ENCODE measurements at places on chromosomes 12 and 14.

GRCh38 chr14:86575141-86575540 lies 1045.2 kb downstream of the FLRT2 start:
- DNase-seq = no peak

DNA sequence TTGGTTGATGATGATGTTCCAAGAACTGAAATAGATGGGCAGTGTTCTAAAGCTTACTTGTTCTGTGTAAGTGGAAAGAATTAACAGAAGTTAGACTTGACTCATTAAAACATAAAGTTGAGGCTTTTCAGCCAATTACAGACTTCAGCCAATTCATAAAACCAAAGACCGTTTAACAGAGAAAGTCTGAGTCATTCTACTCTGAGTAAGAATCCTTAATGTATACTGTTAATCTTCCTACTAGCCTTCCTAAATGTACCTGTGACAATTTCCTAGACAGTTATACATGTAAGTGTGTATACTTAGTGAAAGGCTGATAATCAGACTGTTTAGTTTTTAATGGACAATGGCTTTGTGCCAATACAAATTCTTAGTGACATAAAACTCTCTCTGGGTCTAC lies 681.0 kb downstream of the RPL10L start:
- no peak for DNase-seq

DNA sequence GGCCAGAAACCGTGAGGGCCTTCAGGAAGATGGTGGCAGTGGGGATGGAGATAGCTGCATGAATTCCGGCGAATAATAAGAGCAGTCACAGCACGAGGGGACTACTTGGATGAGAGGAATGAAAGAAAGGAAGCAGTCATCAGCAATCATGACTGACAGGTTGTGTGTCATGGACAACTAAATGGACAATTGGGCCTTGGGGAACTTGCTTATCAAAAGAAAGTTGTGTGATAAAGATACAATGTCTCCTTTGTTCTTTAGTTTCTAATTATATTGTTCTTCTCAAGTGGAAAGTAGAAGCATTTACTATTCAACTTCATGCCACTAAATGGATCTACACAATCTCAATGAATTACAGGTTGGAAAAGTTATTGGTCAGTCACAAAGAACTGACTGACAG lies 130.5 kb downstream of the TMTC1 start:
- DNase-seq = no peak

- DNase-seq = no peak
These were observed 58.5 kb downstream of the NUAK1 start for GRCh38 chr12:106080041-106080790.

DNA sequence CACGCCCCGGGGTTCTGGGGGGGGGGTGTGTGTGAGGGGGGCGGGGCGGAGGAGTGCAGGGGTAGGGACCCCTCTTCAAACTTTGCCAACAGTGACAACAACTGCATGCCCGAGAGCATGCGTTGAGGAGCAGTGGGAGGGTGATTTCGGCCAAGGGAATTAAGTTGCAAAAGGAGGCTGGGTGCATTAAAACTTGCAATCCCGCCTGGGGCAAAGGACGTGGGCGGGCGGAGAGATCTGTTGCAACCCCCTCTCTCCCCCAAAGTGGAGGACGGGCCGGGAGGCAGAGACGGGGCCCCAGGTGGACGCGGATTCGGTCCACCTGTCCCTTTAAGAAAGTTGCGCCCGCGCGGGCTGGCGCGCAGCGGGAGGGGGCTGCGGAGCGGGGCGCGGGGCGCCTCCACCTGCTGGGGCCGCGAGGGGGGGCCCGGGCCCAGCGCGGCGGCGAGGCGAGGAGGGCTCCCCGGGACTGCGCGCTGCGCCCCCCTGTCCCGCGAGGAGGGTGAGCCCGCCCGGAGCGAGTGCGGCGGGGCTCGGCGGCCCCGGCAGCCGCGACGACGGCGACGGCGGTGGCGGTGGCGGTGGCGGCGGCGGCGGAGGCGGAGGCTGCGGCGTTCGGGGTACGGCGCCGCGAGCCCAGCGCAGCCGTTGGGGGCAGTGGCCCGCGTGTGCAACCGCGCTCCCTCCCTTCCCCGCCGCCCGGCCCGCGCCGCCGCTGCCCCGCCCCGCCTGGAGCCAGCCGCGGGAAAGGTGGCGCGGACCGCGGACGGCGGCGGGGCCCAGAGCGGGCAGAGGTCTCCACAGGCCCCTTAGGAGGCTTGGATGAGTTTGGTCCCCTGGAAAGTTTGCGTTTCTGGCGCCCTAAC lies 530 bp upstream of the FOXN4 start:
- DNase-seq = no peak

DNA sequence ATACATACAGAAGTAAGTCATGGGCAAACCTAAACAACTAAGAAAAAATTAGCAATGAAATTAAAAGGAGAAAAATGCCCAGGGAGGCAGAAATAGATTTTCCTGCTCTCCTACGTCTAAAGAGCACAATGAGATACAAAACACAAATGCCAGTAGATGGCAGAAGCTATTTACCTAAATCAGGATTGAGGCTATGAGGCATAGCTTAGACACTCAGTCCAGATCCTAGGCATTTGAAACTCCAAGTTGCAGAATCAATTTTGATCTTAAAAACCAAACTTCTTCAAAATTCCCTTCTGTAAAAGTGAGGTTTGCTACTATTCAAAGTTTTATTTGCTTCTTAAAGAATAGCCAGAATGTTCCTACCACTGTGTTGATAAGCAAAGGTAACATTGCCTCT lies 368.6 kb downstream of the DAD1 start:
- DNase-seq = no peak

GRCh38 chr12:57066245-57066644 lies 12.3 kb downstream of the NEMP1 start:
- no peak for DNase-seq

DNA sequence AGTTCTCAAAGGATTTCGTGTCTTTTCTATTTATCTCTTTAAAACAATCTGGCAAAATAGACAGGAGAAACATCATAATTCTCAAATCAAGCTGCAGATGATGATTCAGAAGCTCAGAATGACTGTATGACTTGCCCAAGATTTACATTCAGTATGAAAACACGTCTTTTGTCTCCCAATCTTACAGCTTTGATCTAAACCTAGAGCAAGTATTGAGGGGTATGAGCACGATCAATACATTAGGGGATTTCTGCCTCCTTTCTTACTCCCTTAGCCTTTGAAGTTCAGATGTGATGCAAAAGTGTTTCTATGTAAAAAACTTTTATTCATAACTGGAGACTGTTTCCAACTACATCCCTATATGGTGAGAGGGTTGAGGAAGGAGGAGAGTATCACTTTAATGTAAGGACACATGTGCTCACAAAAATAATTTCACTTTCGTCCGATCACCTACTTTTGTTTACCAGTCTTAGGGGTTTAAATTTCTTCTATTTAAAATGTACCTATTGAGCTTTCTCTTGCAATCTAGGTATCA lies 454.8 kb downstream of the TMTC2 start:
- DNase-seq = no peak

- DNase-seq = no peak
These were observed 718 bp downstream of the EIF2B2 start for GRCh38 chr14:75003250-75004027.

DNA sequence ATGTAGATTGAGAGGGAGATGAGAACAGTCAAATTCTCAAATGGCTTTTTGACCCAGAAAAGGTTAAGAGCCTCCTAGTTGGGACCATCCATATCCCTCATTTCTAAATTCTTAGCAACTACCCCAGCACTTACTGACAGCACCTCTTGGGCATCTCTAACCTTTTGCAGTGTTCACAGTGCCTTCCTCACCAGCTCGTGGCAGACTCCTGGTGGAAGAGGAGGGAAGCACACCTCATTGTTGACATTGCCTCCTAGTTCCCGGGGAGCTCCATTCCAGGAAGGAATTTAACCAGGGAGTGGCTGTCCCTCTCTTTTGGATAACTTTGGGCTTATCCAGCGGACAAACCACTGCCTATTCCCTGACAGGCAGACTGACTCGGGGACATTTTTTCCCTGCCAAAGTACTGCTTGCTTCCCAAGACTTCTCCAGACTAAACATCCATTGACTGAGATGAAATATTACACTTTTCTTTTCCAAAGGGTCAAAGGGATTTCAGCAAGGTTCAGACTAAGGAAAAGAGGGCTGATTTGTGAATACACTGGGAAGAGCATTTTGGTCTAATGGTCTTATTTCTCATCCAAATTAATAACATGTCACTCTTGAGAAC lies 9.0 kb upstream of the OR6J1 start:
- peak; percentile 13 for DNase-seq

- peak; percentile 42 for DNase-seq
These were observed 240.1 kb upstream of the OR4E1 start for GRCh38 chr14:21913759-21914158.

- DNase-seq = peak; percentile 71
These were observed at the start of the genes SAMD15 and TMED8 for GRCh38 chr14:77376771-77377501. TSS of gene SAMD15 (plus strand) at chr14:77377379. CDS start at chr14:77377419, 40 bp downstream. TSS of gene TMED8 (minus strand) at chr14:77377094. CDS start at chr14:77377053, 41 bp downstream.

DNA sequence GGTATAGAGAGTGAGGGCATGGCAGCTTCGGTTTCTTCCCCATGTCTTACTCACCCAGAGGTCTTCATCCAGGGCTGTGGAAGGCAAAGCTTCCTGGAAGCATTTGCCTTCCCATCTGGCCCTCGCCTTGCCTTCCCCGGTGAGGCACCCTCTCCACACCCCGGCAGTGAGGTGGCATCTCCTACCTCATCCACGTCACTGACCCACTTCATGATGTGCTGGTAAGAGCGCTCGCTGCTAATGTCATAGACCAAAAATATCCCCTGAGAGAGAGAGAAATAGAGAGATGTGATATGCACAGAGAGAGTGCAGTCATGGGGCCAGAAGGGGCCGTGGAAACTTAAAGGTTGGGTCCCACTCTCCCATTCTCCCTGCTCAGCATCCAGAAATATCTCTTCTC lies 8.3 kb upstream of the GPX2 start:
- no peak for DNase-seq

- no peak for DNase-seq
These were observed 253.7 kb downstream of the MSRB3 start for GRCh38 chr12:65532162-65532561.

Measured in activated CD8-positive, alpha-beta memory T cell treated with anti-CD3 and anti-CD28 coated beads for 1 hour (primary cell).